RCC 7860 (cell line): ENCODE measurements at places on chromosomes 11 and 22.

- DNase-seq, result peak; percentile 95
Observed at GRCh38 chr11:31655483-31655882, 145.9 kb downstream of the ELP4 start.

DNA sequence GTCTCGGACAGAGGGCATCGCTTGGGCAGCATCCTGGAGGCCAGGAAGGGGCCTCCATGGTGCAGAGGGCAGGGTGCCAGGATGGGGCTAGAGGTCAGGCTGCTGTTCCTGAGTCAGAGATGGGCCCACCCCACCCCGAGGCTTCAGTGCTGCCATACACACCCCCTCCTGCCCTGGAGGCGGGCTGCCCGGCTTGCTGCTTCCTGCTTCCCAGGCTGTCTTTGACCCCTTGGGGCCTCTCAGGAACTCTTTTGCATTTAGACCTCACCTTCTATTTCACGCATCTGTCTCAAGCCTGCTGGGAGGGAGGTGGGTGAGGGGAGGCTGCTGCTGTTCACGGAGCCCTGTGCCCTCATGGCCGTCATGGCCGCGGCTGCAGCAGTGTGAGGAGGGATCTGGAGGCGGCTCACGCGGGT is 6.6 kb upstream of the GRAMD4 start:
- no peak for DNase-seq

GRCh38 chr11:898143-898511 is 12.5 kb downstream of the CHID1 start:
- peak; percentile 7 for DNase-seq

GRCh38 chr22:36478966-36479365 is 2.5 kb downstream of the TXN2 start:
- no peak for DNase-seq

GRCh38 chr11:69337211-69337721 is 43.3 kb downstream of the MYEOV start:
- peak; percentile 31 for DNase-seq

GRCh38 chr11:76776472-76776871 is 6.7 kb upstream of the TSKU start:
- no peak for DNase-seq

DNA sequence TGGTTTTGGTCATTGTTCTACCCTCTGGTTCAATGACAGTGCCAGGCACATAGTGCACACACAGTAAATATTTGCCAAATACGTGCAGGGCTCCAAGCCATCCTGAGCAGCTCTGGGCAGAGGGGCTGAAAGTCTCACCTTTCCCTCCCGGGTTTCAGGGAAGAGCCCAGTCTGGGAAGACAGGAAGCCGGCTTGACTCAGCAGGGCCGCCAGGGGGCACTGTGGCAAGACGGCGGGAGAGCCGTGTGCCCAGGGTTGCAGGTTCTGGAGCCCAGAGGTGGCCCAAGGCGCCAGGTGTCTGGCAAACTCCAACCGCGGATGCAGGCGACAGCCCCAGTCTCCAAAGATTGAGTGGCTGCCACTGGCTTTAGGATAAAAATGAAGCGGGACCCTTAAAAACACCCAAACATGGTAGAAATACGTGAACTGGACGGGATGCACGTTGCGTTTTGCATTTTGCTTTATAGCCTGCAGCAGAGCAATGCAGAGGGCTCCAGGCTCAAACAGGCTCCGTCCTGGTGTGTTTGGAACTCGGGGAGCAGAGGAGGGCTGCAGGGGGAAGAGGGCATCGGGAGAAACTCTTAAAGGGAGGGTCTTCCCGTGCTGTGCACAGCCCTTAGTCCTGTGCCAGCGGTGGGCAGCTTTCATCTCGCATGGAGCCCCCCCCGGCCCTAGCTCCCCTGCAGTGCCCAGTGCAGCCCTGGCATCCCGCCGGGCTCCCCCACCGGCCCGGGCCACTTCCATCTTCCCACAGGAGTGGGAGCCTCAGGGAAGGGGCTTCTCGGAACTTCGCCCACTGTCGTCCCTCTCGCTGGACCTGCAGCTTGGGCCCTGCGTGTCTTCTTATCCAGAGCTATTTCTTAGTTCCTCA is 10.7 kb downstream of the KRTAP5-5 start:
- no peak for DNase-seq

- peak; percentile 44 for DNase-seq
Observed at GRCh38 chr11:36292311-36292722, 3.1 kb upstream of the COMMD9 start.

GRCh38 chr11:60165951-60166350 is 16.9 kb downstream of the MS4A6A start:
- DNase-seq, result no peak

DNA sequence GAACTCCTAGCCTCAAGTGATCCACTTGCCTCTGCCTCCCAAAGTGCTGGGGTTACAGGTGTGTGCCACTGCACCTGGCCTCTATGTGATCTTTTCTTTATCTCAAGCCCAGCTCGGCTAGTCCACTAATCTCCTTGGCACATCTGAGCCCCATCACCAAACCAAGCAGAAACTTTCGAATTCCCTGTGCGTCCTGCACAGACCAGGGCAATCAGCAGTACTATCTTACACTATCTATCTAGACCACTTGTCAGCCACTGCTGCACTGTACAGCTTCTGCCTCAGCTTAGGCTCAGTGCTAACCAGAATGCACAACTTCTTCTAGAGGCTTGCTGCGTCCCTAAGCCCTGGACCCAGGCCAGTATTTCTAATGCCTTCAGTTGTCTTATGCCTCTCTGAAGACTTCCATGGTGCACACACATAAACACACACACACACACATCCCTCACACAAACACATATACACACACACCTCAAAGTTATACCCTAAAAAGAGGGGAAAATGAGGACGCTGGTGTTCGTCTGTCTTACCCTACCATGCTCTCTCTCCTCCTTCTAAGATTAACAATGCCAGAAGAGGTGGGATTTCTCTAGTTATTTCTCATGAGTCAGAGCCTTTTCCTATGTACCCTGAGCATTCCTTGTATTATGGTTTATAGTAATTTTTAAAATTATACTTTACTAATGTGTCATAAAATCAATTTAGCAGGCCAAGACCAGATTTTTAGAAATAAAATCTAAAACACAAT is 59.3 kb upstream of the FAM181B start:
- DNase-seq, result no peak

DNA sequence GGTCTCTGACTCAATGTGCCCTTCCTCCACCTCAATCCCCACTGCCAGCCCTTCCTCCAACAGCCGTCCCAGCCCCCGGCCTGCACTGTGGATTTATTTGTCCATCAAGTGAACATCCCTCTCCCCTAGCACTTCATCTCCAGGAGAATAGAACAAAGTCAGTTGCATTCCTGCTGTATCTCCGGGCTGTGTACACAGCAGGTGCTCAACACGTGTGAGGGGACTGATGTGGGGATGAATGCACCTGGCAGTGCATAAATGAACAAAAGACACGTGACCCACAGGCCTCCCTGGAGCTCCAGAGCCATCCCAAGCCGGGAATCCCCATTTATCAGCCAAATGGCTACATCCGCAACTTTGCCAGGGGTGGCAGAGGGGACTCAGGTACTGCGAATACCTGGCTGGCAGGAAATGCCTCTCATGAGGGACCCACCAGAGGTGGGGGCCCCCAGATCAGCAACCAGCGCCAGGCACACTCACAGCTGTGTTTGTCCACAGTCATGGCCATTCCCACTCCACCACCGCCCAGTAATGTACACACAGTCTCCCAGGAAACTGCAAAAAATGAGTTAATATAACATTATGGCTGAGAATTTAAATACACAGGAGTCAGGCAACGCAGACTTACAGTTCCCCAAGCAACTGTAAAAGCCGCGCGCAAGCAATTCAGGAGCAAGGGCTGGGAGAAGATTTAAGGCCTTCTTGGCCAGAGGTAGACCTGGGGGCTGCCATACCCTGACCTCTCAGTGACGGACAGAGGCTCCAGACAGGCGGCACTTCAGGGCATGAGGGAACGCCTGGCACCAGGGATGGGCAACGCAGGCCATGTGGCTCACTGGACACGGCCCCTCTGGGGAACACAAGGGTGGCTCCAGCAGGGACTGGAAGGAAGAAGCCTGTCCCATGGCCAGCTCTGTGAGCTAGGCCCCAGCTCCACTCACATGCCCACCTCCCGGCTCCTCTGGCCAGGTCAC is 50.3 kb upstream of the TCF20 start:
- no peak for DNase-seq

DNA sequence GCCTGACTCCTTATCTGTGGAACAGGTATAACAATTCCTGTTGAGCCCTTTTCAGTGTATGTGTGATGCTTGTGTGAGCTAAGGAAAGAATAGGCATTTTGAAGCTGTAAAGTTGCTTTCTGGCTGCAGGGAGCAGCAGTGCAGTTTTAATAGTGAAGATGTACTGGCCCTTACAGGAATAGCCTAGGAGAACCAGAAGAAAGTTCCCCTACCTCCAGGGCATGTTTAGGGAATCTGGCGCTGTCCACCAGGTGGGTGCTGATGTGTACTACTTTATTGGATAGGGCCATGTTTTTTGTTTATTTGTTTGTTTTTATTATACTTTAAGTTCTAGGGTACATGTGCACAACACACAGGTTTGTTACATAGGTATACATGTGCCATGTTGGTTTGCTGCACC is 11.5 kb downstream of the BMAL1 start:
- DNase-seq, result no peak

- DNase-seq, result no peak
Observed at GRCh38 chr11:29171360-29171950, 845.4 kb downstream of the KCNA4 start.

GRCh38 chr11:95652002-95652472 is 137.5 kb downstream of the FAM76B start:
- DNase-seq, result no peak

- peak; percentile 85 for DNase-seq
Observed at GRCh38 chr22:30423301-30423958, 2.1 kb upstream of the MTFP1 start.

GRCh38 chr22:40055143-40055883 is 60.6 kb downstream of the FAM83F start:
- DNase-seq, result no peak

DNA sequence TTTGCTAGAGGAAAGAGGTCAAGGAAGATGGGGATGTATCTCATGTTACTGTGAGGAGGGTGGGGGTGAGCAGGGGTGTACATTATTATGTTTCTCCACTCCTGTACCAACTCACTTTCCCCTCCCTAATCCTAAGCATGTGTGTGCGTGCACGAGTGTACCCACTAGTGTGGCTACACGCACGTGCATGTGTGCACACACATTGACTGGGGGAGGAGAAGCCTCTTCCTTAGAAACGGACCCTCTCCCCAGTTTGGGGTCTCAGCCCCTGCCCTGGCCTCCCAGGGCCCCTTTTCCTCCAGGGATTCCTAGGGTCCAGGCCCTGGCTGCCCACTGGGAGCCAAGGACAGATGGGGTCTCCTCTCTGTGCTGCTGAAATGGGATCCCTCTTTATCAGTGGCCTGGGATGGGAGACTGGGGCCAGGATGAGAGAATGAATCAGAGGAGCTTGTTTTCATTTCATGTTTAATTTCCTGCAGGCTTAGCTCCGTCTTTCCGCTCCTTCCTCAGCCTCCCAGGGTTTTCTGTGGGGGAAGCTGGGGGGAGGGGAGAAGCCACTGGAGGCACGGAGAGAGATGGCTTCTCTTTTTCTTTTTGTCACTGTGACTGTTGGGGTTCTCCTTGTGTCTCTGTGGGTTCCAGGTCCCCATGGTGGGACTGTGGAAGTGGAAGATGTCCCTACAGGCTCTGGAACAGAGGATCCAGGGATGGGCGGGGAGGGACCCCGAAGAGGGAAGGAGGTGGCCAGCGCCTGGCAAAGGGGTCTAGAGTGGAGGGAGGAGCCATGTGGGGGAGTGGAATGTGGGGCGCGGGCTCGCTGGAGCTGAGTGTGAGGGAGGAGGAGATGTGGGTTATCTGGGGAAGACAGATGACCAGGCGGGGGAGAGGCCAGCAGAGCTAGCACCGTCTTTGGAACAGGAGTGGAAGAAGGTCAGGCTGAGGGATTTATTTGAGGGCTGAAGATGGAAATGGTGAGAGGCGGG is 40.3 kb downstream of the ALX4 start:
- no peak for DNase-seq

GRCh38 chr11:76376746-76377558 is 4.0 kb downstream of the THAP12 start:
- DNase-seq, result no peak

DNA sequence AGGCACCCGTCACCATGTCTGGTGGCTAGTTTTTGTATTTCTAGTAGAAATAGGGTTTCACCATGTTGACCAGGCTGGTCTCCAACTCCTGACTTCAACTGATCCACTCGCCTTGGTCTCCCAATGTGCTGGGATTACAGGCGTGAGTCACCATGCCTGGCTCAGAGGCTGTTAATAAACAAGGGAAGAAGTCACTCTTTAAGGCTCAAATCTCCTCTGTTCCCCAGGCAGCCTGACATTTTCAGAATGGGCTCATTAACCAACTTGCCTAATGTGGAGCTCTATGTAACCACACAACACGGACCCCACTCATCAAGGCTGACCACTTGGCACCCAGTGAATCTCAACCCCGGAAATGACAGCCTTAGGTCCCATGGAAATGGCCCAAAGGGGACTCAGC is 24.1 kb downstream of the APOL3 start:
- DNase-seq, result peak; percentile 16

DNA sequence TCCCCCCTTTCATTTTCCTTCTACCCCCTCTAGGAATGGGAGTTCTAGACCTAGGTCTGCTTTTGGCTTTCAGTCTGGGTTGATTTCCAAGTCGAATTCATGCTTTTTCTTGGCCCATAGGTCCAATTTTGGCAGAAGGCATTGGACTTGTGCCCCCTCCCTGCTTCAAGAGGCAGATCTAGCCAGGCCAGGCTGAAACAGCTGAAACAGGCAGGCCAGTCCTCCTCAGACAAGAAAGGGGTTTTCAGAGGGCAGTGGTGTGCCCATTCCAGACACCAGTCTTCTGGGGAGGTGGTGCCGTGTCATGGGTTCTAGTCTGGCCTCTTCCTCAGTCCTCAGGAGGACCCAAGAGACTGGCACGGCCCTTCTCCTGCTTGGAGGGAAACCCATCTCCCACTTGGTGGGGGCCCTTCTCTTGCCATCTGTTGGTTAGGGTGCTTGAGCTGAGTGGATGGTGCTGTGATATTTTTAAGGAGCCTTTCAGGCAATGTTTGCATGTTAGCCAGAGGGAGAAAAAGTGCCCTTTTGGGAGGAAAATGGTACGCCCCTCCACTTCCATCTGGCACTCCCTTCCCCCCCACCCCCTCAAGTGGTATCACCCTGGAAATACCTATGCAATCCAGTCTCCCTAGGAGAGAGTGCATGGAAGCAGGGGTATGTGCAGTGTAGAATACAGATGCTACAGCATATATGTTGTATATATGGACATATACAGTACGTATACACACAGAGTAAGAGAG is 53.6 kb downstream of the SYT13 start:
- no peak for DNase-seq

- DNase-seq, result no peak
Observed at GRCh38 chr22:20931126-20931654, 14.0 kb downstream of the CRKL start.

GRCh38 chr11:103086461-103086860 is 5.5 kb downstream of the DCUN1D5 start:
- no peak for DNase-seq

DNA sequence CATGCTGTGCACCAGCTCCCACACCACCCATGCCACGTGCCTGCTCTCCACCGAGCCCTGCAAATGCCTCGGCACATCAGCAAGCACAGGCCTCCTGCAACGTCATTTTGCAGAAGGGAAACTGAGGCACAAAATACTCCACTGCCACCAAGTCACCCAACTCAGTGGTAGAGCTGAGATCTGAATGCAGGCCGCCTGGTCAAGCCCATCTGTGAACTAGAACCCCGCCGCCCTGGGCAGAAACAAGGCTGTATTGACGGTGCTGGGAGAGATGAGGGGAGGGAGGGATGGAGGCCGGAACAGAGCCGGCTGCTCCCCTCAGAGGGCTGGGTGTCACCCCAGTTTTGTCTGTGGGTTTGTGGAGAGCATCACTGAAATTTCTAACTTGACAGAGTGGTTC is 81.4 kb downstream of the CDKN1C start:
- no peak for DNase-seq
